GM13977 (cell line): ENCODE measurements at places on chromosomes 7 and 10.
A peak's percentile ranks its signal among the peaks of the same experiment; 100 is the strongest.

- DNase-seq, result no peak
Observed at GRCh38 chr10:49274886-49275285, 24.1 kb upstream of the C10orf71 start.

DNA sequence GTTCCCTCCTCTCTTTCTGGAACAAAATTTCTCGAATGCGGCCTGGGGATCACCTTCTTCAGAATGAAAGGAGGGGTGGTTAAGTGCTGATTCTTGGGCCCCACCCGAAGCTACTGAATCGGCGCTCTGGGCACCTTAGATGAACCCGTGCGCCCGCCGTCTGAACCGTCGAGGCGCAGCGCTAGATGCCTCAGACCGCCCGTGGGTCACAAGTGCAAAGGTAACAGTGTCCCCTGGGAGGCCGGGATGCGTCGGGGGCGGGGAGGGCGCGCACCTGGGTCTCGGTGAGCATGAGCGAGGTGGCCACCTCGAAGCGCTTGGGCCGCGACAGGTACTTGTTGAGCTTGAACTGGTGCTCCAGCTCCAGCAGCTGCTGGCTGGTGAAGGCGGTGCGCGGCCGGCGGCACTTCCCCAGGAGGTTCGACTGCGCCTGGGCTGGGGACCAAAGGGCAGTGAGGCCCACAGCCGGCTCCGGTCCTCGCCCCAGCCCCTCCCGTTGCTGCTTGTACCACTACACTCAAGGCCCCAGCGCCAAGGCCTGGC, 4.2 kb downstream of the MNX1 start:
- DNase-seq, result no peak

DNA sequence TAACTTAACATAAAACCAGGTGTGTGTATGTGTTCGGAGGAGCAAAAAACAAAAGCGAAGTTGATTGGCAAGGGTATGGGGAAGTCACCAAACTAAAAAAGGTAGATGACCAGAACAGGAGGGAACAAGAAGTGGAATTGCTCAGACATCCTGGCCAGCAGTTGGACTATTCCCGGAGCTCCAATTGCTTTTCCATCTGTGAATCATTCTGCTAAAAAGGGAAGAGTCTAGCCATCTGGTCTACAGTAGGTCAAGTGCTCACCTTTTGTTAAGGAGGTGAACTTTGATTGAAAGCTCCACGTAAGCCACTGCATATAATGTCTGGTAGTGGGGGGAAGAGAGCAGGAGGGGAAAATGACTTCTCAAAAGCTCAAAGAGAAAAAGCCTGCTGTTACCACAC, 50.0 kb upstream of the BET1 start:
- DNase-seq, result no peak

- DNase-seq, result no peak
Observed at GRCh38 chr10:93206652-93207051, 133.0 kb downstream of the CYP26A1 start.

GRCh38 chr7:70730451-70731110, 401.4 kb upstream of the GALNT17 start:
- no peak for DNase-seq

- DNase-seq, result no peak
Observed at GRCh38 chr10:67790534-67791408, 47.2 kb downstream of the DNAJC12 start.

DNA sequence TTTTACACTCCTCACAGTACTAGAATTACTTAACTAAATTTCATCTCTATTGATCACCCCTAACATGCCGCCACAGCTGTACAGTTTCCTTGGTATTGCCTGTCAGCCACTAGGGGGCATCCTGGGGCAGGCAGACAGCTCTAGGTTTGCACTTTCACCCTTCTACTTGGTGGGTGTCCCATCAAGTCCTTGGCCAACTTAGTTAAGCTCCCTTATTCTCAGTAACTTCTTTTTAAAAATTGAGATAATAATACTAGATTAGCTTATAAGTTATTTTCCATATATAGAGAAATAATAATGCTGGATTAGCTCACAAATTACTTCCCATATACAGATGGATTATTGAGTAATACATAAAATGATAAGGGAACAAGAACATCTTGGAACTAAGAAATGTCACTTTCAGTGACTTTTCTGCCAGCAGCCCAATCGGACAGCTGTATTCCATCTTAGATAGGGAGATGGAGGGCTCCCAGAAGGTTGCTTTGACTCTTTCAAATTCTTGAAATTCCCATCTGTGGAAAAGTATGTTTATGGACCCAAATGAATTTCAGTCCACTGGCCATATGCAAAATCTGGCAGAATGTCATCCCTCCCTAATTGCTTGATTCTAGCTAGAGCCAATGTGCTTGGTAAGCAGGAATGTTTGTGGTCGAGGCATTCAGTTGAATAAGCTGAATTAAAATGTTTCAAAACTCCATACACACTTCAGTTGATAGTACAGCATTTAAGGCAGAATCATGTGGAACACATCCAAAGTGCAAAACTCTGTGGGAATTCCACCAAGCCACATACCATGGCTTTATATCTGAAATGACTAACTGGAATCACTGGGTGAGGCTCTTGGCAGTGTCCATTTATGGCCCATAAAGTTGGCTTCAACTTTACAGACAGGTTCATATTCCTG, 309.7 kb downstream of the CSTF2T start:
- peak; percentile 60 for DNase-seq

- DNase-seq, result no peak
Observed at GRCh38 chr7:52071744-52072143, 755.1 kb upstream of the COBL start.

- peak; percentile 39 for DNase-seq
Observed at GRCh38 chr10:98055841-98056516, 25.6 kb upstream of the CRTAC1 start.

GRCh38 chr7:3200504-3200903, 100.5 kb upstream of the SDK1 start:
- DNase-seq, result peak; percentile 62

- no peak for DNase-seq
Observed at GRCh38 chr10:6739530-6740174, 159.6 kb upstream of the PRKCQ start.

GRCh38 chr7:44935016-44935415, 43.8 kb downstream of the MYO1G start:
- DNase-seq, result no peak

DNA sequence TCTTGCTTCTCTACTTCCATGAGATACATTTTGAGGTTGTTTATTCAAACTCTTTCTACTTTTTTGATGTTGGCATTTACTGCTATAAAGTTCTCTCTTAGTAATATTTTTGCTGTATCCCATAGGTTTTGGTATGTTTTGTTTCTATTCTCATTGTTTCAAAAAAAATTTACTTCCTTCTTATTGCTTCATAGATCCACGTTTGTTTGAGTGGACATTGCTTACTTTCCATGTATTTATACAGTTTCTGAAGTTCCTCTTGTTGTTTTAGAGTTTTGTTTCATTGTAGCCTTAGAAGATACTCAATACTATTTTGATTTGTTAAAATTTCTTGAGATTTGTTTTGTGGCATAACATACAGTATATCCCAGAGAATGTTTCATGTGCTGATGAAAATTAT, 13.7 kb downstream of the TAS2R40 start:
- DNase-seq, result no peak

DNA sequence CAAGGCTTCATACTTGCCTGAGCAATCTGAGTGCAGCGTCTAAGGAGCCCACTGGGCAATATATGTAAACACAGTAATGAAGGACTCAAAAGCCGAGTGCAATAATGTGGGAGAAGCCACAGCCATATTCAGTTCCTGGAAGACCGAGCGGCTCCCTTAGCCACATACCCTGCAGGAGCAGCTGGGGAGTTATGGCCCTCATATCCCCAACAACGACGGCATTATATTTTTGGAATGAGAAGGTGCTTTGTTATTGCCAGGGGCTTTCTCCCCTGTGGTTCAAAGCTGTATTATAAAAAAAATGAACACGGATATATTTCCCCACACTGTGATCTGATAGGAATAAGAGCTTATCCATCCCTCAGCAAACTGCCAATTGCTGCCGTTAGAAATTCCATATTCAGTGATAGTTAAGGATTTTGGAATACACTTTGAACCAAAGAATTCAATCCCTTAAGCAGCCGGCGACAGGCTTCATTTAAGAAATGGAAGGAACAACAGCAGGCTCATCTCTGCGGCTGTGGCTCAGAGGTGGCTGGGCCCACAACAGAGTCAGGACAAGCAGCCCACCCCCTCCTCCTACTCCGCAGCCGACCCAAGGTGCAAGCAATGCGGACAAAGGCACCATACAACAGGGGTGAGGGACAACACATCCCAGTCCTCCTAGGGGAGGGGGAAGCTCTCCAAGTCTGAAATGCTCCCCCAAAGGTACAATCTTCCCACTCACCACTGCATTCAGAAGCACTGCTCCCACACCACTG, 77.2 kb downstream of the TNS3 start:
- DNase-seq, result no peak

GRCh38 chr10:16520900-16521299, 779 bp downstream of the C1QL3 start:
- peak; percentile 73 for DNase-seq

GRCh38 chr7:7965301-7965700, 3.3 kb upstream of the GLCCI1 start:
- no peak for DNase-seq

DNA sequence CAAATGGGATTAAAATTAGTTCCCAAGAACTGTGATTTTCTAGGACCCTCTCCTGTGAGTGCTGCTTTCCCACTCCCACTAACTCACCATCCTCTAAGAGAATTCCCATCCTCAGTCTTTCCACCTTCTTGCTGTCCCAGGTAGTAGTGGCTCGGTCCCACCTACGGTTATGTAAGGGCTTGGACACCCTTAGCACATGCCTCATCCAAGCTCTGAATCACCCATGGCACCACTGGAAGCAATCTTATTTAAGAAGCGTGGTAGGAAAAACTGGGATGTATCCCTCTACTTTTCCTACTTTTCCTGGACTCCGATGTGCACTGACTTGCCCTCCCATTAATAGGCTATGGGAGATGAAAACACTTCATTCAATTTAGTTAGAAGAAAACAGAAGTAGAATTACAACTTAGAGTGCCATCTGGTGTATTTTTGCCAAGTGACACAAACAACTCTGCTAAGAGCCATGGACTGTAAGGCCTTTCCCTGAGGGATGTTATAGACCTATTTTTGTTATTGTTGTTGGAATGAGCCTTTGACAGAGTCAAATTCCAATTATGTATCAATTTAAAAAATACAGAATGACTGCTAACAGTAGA, 13.7 kb upstream of the ANKRD22 start:
- no peak for DNase-seq

GRCh38 chr7:17408904-17409290, 110.4 kb downstream of the AHR start:
- DNase-seq, result no peak

GRCh38 chr10:77494327-77494726, 143.3 kb downstream of the KCNMA1 start:
- DNase-seq, result no peak

- no peak for DNase-seq
Observed at GRCh38 chr7:17132726-17133125, 165.7 kb upstream of the AHR start.
